Large intestine (tissue), 12 donors: ENCODE measurements at places on chromosomes 12 and 14. TPM values are rescaled to one million over a fixed set of nuclear protein-coding genes. Genes with fewer than 3 reads are reported as not detected.

The FBXO33 gene
- 9.0 TPM for polyA plus RNA-seq

The BCL2L14 gene
- 40.4 TPM for polyA plus RNA-seq

The CRIP2 gene
- polyA plus RNA-seq = 67.1 TPM

The CMKLR1 gene
- 3.4 TPM for polyA plus RNA-seq

The CEBPE gene
- 0.07 TPM for polyA plus RNA-seq

The CCDC196 gene
- 0.72 TPM for polyA plus RNA-seq

The SLC17A8 gene
- 1.5 TPM for polyA plus RNA-seq

The LRTM2 gene
- polyA plus RNA-seq = 0.13 TPM

The CMA1 gene
- not detected for polyA plus RNA-seq

The CCNK gene
- polyA plus RNA-seq = 43.3 TPM

The GPRC5D gene
- polyA plus RNA-seq = 2.4 TPM

The KRT3 gene
- polyA plus RNA-seq = not detected

The SELPLG gene
- 5.6 TPM for polyA plus RNA-seq

The ALDH6A1 gene
- 24.7 TPM for polyA plus RNA-seq

The ASCL1 gene
- 6.4 TPM for polyA plus RNA-seq

The AQP5 gene
- 0.64 TPM for polyA plus RNA-seq

The NINJ2 gene
- polyA plus RNA-seq = 2.8 TPM

The NGB gene
- polyA plus RNA-seq = 3.1 TPM

The C12orf57 gene
- polyA plus RNA-seq = 141 TPM

The RHOJ gene
- polyA plus RNA-seq = 20.7 TPM

The SLIRP gene
- 115 TPM for polyA plus RNA-seq

The EFS gene
- polyA plus RNA-seq = 19.0 TPM

The PNMA1 gene
- polyA plus RNA-seq = 34.9 TPM

The NRIP2 gene
- polyA plus RNA-seq = 4.2 TPM

The HOXC12 gene
- not detected for polyA plus RNA-seq

The ENDOU gene
- polyA plus RNA-seq = 1.8 TPM

The CLEC4E gene
- polyA plus RNA-seq = not detected

The PRR4 gene
- polyA plus RNA-seq = 6.1 TPM

The DAZAP2 gene
- polyA plus RNA-seq = 398 TPM

The ARHGEF40 gene
- polyA plus RNA-seq = 28.7 TPM

The MRPL42 gene
- polyA plus RNA-seq = 64.0 TPM

The OLR1 gene
- polyA plus RNA-seq = 2.6 TPM

The ACOT6 gene
- polyA plus RNA-seq = 0.04 TPM
